ENCODE measurements at places on chromosomes 3 and 15.
A peak's percentile ranks its signal among the peaks of the same experiment; 100 is the strongest.

DNA sequence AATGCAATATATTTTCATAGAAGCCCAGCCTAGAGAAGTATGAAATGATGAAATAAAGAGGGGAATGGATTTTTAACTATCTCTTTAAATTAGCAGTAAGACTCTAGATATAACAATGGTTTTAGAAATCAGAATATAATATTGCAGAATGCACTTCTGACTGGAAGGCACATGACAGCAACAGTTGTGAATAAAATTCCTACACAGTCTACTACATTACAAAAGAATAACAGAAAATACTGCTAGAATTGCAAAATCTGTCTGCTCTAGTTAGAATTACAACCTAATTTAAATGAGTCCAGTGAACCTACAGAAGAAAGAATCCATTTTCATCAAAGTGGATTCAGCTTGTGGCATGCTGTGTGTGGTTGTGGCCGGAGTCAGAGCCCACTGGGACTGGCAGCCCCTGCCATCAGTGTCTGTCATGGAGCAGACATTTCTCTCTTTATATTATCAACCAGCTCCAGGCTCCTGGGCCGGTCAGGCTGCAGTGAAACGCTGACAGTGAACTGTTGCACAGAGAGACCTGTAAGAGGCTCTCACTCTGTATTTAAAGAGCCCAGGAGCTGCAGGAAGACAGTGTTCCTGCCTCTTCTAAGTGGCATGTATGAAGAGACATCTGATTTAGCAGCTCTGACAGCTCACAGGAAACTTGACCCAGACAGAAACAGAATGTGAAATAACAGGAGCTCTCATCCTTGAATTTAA is 1523.8 kb upstream of the CADM2 start:
- DNase-seq: no peak

DNA sequence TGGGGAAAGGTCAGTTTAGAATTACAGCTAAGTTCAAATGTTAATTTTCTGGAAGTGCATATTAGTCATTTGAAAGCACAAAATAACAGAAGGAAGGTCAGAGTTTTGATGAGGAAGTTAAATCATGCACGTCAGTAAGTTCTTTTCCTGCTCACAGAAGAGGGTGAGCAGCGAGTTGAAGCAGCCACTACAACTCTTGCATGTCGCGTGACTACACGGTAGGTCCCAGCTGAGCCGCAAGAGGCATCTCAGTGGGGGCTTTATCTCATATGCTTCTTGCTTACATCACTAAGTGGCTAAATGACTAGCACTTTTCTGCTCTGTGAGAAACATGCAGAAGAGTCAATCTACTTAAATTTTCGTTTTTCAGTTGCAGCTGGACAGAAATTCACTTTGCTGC is 21.3 kb upstream of the SEC62 start:
- peak; percentile 59 for DNase-seq

DNA sequence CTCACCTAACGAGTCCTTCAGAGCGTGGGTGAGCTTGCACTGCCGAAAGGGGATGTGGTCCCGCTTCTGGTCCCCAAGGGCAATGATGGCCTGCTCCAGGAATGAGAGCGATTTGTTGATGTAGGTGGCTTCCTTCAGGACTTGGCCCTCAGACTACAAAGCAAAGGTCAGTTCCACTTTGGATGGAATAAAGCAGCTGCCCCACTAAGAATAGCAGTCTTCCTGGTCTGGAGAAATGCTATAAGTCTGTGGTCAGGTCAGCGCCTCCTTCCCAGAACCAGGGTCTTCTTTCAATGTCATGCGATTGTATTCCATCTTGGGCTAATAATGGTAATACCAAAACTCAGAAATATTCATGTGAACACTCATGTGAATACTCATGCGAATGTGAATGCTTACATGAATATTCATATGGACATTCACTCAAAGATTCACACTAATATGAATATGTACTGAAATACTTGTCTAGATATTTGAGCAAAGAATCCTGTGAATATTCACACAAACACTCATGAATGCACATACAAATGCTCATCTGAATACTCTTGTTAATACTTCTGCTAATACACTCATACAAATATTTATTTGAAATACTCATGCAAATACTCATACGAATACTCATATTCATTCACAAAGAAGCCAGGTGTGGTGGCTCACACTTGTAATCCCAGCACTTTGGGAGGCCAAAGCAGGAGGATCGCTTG is 16.7 kb downstream of the KIF9 start:
- no peak for DNase-seq

- no peak for DNase-seq
These were observed 6.8 kb downstream of the CDAN1 start for GRCh38 chr15:42730135-42730534.

DNA sequence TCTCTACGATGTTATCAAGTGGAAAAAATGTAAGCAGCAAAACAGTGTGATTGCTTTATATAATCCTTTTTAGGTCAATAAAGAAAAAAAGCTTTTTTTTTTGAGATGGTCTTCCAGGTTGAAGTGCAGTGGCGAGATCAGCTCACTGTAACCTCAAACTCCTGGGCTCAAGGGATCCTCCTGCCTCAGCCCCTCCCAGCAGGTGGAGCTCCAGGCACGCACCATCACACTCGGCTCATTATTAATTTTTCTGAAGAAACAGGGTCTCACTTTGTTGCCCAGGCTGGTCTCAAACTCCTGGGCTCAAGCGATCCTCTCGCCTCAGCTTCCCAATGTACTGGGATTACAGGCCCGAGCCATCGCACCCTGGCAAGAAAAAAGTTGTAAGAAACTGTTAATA is 17.3 kb downstream of the RNF168 start:
- DNase-seq: peak; percentile 26

DNA sequence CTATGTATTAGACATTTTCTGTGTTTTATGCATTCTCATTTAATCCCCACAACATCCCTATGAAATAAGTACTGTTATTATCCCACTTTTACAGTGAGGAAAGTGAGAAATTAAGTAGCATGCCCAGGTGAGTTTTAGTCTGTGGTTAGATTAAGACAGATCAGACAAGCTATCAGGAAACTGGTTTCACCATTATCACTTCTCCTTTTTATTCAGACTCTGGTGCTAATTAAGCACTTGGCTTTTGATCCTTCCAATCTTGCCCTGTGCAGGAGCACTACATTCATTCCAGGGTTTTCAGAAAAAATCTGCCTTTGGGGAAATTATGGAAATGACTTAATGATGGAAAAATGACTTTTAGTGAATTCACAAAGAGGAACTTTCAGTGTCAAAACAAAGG is 115.2 kb downstream of the TMEM108 start:
- no peak for DNase-seq

- DNase-seq: no peak
These were observed 524.9 kb upstream of the PROK2 start for GRCh38 chr3:72309661-72310418.

DNA sequence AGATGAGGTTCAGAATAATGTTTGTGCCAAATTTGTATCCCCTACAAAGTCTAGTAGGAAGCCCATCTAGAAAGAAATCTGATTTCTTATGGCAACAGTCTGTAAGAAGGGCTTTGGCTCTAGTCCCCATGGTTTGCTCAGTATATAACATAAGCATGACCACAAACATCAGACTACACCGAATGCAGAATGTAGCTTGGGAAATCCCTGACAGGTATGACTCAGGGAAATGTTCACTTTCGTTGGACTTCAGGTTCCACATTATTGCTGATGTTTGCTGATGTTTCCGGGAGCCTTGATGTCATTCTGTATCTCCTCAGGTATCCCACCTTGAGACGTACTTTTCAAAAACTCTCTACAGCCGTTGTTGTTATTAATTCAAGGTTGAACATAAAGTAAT is 304.4 kb upstream of the TGFBR2 start:
- DNase-seq: no peak

GRCh38 chr3:8509961-8510360 is 8.3 kb downstream of the LMCD1 start:
- DNase-seq: no peak

DNA sequence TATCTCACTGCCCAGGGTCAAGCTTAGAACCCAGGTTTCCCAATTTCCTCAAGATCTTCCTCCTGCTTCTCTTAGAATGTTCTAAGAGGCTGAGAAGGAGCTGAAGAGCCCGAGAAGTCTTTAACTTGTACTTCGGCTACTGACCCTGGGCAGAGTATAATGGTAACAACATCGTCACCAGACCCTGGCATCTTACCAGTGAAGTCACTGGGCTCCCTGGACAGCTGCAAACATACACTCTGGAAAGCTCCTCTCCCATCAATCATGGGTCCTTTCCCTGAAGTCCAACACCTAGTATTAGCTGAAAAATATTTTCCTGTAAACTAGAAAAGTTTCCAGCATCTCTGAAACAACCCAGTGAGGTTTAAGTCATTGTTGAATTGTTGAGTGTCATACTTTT is 22.7 kb downstream of the CPEB1 start:
- no peak for DNase-seq

DNA sequence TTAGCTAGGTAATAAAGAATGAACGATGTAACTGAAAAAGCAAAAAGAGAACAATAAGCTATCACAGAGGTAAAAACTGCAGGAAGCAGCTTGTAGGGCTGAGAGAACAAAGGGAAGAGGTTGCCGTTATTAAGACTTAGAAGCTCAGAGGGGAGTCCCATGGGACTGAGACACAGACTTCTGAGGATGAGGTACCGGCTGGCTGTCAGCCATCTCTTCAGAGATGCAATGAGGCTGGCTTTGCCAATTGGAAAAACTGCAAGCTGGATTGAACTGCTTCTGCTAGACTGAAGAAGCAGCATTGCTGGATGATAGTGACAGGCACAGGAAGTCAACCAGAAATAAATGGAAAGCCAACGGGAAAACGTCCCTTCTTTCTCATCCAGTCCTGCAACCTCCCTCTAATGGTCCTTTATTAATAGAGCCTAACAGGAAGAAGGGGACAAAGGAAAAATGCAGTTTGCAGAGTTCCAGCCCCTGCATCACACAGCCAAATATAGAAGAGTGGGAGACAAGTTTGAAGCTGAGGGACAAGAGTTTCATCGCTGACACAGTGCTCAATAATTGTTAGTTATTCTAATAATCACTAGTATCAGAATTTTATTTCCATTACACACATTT is 21.1 kb upstream of the KLHL6 start:
- DNase-seq: no peak

DNA sequence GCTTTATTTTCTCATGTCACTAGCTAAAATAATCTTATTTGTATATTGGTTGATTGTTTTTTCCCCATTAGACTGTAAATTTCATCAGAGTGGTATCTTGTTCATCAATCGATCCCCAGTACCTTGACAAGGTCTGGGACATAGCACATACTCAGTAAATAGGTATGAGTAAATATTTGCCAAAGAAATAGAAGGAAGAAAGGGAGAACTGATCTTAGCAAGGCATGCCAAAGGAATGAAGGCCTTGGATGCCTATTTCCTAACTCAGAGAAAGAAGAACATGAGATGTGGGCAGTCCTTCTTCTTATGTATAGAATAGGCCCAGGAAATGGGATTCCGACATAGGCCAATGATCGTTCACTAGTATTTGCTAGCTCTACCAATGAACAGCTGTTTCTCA is 54.7 kb downstream of the ISL2 start:
- no peak for DNase-seq

- no peak for DNase-seq
These were observed 75.7 kb downstream of the KLHL25 start for GRCh38 chr15:85718981-85719380.

GRCh38 chr3:129633751-129634481 is 27.4 kb upstream of the PLXND1 start:
- no peak for DNase-seq

- peak; percentile 42 for DNase-seq
These were observed 19.6 kb upstream of the TASOR start for GRCh38 chr3:56702490-56703315.

GRCh38 chr15:77013776-77014131 is 18.8 kb downstream of the PSTPIP1 start:
- DNase-seq: peak; percentile 90

DNA sequence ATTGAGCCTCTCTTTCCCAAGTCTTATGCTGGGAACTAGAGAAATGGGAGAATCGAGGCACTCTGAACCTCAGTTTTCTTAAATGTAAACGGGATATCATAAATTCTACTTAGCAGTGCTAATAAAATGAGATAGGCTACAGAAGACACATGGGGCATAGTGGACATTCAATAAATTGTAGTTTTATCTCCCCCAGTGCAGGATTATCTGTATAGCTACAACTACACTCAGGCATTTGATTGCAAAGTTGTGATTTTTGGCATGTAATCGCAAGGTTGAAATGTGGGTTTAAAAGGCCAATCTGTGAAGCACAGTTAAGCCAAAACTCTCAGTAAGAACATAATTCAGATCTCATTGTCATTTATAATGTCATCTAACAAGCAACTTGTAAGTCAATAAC is 413.7 kb upstream of the LMCD1 start:
- no peak for DNase-seq

DNA sequence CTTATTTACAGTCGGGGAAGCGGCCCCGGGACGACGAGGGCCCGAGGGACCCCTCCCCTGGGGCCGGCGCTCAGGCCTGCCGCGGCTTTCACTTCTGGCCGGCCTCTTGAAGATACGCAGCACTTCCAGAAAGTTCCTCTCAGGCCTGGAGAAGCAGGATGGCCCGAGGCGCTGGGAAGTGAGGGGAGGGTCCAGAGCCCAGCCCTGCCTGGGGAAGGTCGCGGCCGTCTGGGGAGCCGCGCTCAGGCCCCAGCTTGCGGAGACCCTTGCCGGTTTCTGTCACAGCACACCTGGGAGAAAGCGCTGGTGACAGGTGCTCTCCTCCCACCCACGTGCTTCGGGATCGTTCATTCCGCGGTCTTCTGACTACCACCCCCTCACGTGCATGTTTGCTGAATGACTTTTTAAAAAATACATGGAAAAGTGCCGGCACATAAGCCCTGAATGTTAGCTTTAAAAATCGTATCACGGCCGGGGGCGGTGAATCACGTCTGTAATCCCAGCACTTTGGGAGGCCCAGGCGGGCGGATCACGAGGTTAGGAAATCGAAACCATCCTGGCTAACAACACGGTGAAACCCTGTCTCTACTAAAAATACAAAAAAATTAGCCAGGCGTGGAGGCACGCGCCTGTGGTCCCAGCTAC is 727 bp upstream of the TM2D3 start:
- peak; percentile 26 for DNase-seq

- no peak for DNase-seq
These were observed 37.7 kb downstream of the AMOTL2 start for GRCh38 chr3:134336587-134336986.

GRCh38 chr3:76834657-76835056 is 205.2 kb upstream of the ROBO2 start:
- no peak for DNase-seq

DNA sequence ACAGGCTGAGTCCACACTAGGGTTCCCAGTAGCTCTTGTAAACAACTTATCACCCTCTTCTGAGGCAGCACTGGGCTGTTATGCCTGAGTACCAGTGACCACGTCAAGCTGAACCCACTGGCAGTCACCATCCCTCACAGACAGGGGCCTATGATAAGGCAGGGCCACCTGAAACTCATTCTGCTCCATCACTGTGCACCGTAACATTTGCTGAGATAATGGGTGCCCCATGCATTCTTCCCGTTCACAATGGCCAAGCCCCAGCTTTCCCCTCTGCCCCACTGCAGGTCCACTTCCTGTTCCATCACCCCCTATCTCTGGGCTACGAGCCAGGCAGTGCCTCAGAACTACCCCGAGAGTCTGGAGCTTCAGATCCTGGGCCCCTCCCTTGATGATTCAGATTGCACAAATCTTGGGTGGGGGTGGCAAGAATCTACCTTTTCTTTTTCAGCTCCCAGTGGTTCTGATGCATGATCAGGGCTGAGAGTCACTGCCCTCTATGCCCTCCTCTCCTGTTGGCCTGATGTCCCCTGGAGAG is 158.0 kb downstream of the RAB11A start:
- no peak for DNase-seq

Data from stimulated activated CD4-positive, alpha-beta T cell treated with anti-CD3 and anti-CD28 coated beads, Interleukin-15, amount 100 ng/mL, for 24 hours (primary cell).